ENCODE measurements at places on chromosomes 16 and 17.

DNA sequence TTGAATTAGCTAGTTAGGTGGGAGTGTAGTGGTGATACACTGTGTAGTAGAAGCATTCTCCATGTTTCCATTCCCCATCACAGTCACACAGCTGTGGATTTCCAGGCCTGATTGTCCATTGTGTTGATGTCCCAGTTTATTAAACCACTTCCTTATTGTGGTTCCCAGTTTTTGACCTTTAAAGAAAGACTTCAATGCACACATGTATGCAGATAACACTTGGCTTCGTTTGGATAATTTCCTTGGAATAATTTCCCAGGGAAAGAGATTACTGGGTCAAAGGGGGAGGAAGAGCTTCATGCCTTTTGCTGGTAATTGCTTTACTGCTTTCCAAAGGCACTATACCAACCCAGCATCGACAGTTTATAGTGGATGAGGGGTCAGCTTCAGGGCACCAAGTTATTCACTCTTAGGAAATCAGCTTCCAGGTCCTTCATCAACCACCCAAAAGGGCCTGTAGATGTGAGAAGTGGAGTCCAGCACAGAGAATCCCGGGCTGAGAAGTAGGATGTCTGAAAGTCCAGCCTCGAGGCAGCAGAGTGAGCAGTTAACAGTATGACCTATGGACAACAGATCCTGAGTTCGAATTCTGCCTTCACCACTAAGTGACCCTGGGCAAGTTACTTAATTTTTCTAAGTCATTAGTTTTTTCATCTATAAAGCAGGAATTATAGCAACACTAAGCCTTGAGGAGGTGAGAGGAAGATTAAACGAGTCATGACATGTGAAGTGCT is 31.3 kb upstream of the TNS4 start:
- no peak for DNase-seq
- H3K27ac ChIP-seq = peak overlapping the region; percentile 49
- H3K27me3 ChIP-seq = no peaks in the 10 kb centered on the region
- H3K36me3 ChIP-seq = no peaks in the 10 kb centered on the region

- no peak overlapping the region for H3K4me3 ChIP-seq
- H3K27ac ChIP-seq = no peak overlapping the region
These were observed 30.9 kb upstream of the CES5A start for GRCh38 chr16:55906123-55906522.

- H3K27me3 ChIP-seq = no peaks in the 10 kb centered on the region
- no peak overlapping the region for H3K27ac ChIP-seq
- no peaks in the 10 kb centered on the region for H3K4me1 ChIP-seq
- no peak overlapping the region for H3K4me3 ChIP-seq
These were observed 341.0 kb downstream of the CPPED1 start for GRCh38 chr16:12462426-12463280.

DNA sequence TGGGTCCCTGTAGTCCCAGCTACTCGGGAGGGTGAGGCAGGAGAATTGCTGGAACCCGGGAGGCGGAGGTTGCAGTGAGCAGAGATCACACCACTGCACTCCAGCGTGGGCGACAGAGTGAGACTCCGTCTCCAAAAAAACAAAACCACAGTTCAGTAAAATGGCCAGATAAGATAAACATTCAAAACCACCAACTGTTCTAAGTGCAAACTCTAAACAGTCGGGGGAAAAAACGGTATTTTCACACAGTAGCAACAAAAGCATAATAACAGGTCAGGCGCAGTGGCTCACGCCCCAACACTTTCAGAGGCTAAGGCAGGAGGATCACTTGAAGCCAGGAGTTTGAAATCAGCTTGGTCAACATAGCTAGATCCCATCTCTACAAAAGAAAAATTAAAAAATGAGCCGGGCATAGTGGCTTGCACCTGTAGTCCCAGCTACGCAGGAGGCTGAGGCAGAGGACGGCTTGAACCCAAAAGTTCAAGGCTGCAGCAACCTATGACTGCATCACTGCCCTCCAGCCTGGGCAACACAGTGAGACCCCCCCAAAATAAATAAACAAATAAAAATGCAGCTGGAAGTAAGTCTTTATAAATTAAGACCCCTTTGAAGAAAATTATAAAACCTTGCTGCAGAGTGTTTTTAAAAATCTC is 10.8 kb upstream of the HASPIN start:
- H3K4me1 ChIP-seq = peaks cover 5% of the 10 kb centered on the region
- peaks cover 17% of the 10 kb centered on the region for H3K36me3 ChIP-seq
- H3K4me3 ChIP-seq = no peak overlapping the region
- DNase-seq = no peak
- H3K27me3 ChIP-seq = no peaks in the 10 kb centered on the region
- no peak overlapping the region for H3K27ac ChIP-seq

GRCh38 chr17:16814439-16814838 is 124.4 kb downstream of the CCDC144A start:
- H3K4me1 ChIP-seq = no peaks in the 10 kb centered on the region
- peaks cover 4% of the 10 kb centered on the region for H3K27me3 ChIP-seq
- no peaks in the 10 kb centered on the region for H3K36me3 ChIP-seq
- no peak overlapping the region for H3K27ac ChIP-seq
- no peak overlapping the region for H3K4me3 ChIP-seq

DNA sequence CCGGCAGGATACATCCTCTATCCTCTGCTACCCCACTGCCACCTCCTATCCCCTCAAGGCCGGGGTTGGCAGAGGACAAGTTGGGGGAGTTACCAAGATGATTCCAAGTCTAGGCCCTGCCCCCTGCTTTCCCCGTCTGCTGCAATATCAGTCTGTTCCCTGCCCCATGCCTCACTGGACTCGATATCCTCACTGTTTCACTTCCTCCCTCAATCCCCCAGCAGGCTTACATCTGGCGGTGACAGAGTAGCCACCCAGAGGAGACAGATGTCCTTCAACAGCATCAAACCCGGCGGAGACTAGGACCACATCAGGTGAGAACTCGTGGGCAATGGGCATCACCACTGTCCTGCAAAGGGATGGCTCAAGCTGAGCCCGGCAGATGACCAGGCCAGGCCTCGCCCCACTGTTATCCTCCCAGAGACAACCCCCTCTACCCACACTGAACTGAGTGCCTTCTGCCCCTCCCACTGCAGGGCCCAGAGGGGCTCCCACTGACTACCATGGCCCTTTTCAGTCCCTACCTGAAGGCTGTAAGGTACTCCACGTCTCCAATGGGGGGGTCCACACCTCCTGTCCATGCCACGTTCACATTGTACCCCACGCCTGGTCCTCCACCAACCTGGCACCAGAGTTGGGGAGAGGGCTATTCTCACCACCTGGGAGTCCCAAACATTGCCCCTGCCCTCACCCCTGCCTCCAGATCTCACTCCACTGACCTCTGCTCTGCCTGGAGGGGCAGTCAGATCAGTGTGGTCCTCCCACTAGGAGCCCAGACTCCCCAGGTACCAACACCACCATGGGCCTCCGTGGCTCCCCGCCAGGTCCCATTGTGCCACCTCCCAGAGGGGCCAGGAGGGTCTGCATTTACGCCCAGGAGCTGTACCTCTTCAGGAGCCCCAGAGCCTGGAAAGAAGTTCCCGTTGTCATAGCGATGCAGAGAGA is 9.6 kb downstream of the G6PC3 start:
- H3K4me3 ChIP-seq = no peak overlapping the region
- no peak for DNase-seq
- H3K4me1 ChIP-seq = no peaks in the 10 kb centered on the region
- H3K36me3 ChIP-seq = peaks cover 23% of the 10 kb centered on the region

DNA sequence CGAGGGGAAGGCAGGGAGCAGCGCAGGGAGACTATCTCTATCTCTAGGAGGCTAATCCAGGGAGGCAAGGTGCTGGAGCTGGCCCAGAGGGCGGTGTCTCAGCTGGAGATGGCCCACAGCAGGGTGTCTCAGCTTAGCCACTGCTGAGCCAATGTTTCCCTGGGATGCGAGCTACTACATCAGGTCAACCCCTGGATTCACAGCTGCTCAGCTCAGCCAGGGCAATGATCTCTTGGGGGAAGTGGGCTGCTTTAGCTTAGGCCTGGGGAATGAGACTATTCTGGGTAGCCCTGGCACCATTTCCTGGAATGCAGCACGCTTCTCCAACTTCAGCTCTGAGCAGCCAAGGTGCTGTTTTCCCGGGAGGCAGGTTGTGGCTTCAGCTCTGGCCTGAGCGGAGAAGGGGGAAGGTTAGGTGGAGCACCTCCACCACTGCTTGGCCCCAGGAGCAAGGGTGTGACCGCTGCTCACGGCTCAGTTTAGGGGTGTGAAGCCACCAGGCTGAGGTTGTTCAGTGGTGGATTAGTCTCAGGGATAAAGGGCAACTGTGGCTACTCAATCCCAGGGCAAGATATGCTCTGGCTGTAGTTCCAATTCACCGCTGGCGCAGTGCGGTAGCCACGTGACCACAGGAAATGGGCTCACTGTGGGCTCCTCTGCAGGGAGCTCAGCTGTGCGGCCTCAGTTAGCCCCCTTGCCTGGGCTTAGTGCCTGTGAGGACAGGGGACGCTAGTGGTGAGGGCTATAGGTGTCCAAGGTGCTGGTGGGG is 5.2 kb upstream of the PRSS21 start:
- H3K36me3 ChIP-seq = no peaks in the 10 kb centered on the region
- H3K4me3 ChIP-seq = no peak overlapping the region
- no peaks in the 10 kb centered on the region for H3K27me3 ChIP-seq
- H3K27ac ChIP-seq = no peak overlapping the region
- no peaks in the 10 kb centered on the region for H3K4me1 ChIP-seq

- peaks cover 13% of the 10 kb centered on the region for H3K4me1 ChIP-seq
- H3K36me3 ChIP-seq = no peaks in the 10 kb centered on the region
- H3K4me3 ChIP-seq = no peak overlapping the region
- no peak for DNase-seq
These were observed 8.2 kb downstream of the MILR1 start for GRCh38 chr17:64457156-64457555.

DNA sequence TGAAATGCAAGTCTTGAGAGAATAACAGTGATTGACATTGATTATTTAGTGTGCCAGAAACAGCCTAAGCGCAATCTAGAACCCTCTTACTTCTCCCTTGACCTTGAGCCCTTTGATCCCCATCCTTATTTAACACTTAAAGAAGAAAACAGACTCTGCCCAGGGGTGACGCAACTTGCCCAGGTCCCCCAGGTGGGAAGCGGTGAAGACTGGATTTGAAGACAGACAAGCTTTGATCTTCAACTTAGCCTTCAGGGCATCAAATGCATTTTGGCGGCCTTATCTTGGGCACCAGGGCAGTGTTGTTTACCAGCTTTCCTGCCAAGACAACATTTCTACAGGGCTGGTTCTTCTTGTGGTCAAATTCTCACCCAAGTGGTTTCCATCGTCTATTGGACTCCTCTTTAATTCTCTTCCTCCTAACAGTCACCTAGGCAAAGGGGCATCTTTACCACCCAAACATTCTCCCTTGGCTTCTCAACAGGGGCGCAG is 8.9 kb upstream of the CIITA start:
- H3K36me3 ChIP-seq = no peaks in the 10 kb centered on the region
- no peak for DNase-seq
- H3K4me3 ChIP-seq = no peak overlapping the region

- peaks cover 43% of the 10 kb centered on the region for H3K36me3 ChIP-seq
- no peak for DNase-seq
- no peaks in the 10 kb centered on the region for H3K4me1 ChIP-seq
- no peak overlapping the region for H3K4me3 ChIP-seq
- H3K27ac ChIP-seq = no peak overlapping the region
These were observed 63.7 kb downstream of the CACNG1 start for GRCh38 chr17:67107811-67108775.

DNA sequence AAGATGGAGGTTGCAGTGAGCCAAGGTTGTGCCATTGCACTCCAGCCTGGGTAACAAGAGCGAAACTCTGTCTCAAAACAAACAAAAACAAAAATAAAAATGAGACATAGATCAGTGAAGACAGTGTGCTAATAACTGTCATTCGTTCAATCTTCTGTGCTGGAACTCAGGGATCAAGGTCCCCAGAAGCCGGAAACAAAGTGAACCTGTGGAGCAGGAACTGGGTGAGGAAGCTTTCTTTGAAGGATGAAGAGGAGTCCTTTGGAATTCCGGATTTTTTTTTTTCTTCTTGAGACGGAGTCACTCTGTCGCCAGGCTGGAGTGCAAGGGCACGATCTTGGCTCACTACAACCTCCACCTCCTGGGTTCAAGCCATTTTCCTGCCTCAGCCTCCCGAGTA is 2.1 kb upstream of the SLC2A4 start:
- H3K27me3 ChIP-seq = no peaks in the 10 kb centered on the region
- no peak overlapping the region for H3K27ac ChIP-seq
- no peak overlapping the region for H3K4me3 ChIP-seq
- DNase-seq = no peak
- H3K36me3 ChIP-seq = no peaks in the 10 kb centered on the region
- H3K4me1 ChIP-seq = peaks cover 10% of the 10 kb centered on the region

DNA sequence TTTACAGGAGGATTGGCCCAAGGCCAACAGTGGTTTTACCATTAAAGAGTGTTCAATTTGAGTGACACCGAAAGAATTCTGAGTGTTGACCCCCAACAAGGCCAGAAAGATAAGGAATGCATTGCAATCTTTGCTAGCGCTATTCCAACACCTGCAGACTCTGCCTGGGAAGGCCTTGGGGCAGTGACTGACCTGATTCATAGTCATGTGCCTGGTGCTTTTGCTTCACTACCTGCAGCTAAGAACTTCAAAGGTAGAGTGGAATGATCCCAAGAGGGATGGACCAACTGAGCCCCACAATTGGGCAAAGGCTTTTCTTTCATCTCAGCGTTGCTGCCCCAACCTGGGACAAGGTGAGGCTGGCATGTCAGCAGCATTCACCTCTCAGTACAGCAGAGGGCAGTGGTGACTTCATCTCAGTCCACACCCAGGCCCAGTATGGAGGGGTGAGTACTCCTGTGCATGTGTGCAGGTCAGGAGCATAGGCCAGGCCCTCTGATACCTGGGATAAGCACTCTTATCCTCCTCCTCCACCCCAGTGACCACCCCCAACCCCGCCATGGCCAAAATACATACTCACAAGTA is 149.6 kb upstream of the GNAO1 start:
- peak; percentile 31 for DNase-seq
- no peaks in the 10 kb centered on the region for H3K36me3 ChIP-seq

DNA sequence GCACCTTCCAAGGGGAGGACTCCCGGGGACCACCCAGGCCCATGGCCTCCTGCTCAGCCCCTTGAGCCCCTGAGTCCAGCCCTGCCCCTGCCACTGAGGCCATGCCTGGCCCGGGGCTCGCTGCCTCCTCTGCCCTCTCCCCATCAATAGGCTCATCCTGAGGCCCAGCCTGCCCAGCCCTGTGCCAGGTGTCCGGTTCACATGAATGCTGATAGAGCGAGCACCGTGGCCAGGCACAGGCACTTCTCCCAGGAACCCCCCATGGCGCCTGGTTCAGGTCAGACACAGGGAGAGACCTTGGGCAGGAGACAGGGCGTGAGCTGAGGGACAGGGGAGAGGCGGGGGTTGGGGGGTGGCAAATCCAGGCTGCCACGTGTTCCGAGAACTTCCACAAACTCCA is 2.8 kb upstream of the PVALEF start:
- H3K36me3 ChIP-seq = no peaks in the 10 kb centered on the region
- no peak overlapping the region for H3K27ac ChIP-seq
- no peaks in the 10 kb centered on the region for H3K4me1 ChIP-seq
- no peak for DNase-seq
- H3K27me3 ChIP-seq = peaks cover 15% of the 10 kb centered on the region

- H3K4me3 ChIP-seq = no peak overlapping the region
- peaks cover 4% of the 10 kb centered on the region for H3K4me1 ChIP-seq
- H3K27ac ChIP-seq = no peak overlapping the region
- no peak for DNase-seq
These were observed 3.2 kb downstream of the CRK start for GRCh38 chr17:1452836-1453235.

Measured in PC-3 (cell line).